ENCODE measurements at places on chromosomes 2 and 18. TPM values are rescaled to one million over a fixed set of nuclear protein-coding genes. Genes with fewer than 3 reads are reported as not detected.

DNA sequence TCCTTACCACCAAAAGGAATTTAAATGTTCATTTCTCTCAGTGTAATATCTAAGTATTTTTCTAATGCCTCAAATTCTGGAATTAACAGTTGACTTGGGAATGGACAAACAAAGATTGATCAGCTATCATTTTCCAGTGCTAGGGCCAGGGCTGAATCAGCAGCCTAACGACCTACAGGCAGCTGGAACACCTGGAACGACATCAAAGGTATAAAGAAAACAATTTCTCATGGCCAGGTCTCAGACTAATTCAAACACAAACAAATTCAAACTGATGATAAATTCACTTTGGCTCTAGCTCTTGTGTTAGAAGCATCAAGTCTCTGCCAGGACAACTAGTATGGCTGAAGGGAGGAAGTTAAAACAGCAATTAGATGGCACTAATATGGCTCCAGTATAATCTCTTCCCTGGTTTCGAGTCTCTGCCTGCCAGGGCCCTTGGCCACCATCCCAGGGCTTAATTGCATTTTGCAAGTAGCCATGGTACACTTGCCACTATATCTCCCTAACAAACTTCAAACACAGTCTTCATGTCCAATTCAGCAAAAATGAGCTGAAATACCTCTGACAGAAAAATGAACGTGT, 70.2 kb upstream of the FSHR start:
- no peak for DNase-seq

GRCh38 chr2:235513984-235514626, 20.3 kb downstream of the AGAP1 start:
- DNase-seq: no peak

- no peak for DNase-seq
Measured at GRCh38 chr2:105399207-105399861, 483 bp upstream of the FHL2 start.

DNA sequence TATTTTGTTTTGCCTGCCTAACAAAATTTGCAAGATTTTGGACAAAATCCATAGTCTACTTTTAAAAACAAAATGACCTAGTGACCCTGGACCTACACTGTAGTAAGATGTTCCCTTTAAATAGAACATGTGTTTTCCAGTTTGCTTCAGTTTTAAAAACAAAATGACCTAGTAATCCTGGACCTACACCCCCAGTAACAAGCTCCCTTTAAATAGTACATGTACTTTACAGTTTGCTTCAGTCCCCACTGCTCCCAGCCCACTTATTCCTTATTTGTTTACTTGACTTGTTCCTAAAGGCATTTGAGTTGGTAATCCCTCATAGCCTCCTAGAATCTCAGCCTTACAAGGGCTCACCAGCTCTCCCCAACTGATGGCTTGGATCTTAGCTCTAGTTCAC, 34.5 kb upstream of the HTR2B start:
- no peak for DNase-seq

The APLF gene
- total RNA-seq: 0.58 TPM

The ABCG5 gene
- total RNA-seq: not detected

The RAX gene
- not detected for total RNA-seq

DNA sequence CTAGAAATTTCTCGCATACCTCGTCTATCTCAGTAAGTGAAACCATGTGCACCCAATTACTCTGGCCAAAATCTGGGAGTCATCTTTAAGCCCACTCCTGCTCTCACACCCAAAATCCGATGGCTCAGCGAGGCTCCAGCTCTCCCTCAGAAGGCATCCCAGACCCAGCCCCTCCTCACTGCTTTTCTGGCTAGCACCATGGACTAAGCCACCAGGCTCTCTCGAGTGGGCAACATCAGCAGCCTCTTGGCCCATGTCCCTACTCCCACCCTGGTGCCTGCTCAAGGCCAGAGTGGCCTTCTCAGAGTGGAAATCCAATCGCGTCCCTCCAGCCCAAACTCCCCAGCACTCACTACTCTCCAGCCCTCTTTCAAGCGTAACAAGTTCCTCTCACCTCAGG, 27.2 kb downstream of the TNS1 start:
- DNase-seq: no peak

DNA sequence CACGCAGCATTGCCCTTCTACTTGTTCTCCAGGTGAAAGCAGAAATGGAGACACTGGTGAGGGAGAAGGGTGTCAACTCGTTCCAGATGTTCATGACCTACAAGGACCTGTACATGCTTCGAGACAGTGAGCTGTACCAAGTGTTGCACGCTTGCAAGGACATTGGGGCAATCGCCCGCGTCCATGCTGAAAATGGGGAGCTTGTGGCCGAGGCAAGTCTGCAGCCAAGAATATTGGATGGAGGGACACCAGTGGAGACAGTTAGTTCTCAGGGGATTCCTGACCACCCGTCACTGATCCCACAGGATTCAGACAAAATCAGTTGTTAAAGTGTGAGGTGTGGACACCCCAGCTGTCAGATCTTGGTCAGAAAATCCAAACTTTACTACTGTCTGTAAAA, 43.2 kb upstream of the MAPRE3 start:
- no peak for DNase-seq

DNA sequence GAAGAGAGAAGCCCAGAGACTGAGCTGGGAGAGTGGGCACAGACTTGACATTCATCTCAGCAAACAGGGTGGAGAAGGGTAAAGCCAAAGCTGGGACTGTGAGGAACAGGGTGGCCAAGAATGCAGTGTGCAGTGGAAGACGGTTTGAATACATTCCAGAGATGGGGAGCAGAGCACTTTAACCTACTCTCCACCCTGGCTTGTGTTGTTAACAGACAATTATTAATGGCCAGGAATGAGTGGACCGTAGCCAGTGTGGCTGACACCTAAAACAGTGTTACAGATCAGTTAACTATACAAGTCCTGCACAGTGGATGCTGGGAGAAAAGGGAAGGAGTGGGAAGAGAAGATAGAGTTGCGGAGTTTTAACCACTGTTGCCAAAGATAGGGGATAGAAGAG, 7.4 kb upstream of the NAB1 start:
- no peak for DNase-seq

- no peak for DNase-seq
Measured at GRCh38 chr2:236195726-236196125, 27.5 kb upstream of the GBX2 start.

DNA sequence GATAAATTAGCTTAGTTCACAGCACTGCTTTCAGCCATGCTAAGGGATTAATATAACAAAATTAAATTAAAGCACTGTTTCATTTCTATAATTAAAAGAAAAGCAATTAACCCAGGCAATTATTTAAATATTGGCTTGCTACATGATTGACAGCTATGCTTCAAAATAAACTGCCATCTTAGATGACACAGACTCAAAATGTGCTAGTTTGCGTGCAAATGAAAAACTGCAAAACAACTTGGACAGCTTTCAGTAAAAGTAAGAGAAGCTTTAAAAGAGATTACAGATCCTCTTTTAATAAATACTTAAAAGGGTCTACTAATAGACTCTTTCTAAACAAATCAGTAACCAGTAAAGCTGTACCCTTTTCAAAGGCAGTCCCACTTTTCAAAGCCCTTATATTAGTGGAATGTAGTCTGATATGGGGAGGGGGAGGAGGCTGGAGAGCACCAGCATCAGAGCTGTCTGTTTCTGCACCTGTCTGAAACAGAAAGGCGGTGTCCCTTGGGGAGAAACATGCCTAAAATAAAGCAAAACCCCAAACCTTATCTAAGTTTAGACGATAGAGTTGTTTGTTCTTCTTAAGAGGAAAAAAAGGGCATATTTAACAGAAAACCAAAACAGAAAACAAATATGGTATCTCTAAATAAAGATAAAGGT, 20.8 kb downstream of the EIF2AK3 start:
- DNase-seq: no peak

- DNase-seq: no peak
Measured at GRCh38 chr18:11104307-11104706, 45.1 kb downstream of the PIEZO2 start.

The CDH20 gene
- total RNA-seq: not detected

DNA sequence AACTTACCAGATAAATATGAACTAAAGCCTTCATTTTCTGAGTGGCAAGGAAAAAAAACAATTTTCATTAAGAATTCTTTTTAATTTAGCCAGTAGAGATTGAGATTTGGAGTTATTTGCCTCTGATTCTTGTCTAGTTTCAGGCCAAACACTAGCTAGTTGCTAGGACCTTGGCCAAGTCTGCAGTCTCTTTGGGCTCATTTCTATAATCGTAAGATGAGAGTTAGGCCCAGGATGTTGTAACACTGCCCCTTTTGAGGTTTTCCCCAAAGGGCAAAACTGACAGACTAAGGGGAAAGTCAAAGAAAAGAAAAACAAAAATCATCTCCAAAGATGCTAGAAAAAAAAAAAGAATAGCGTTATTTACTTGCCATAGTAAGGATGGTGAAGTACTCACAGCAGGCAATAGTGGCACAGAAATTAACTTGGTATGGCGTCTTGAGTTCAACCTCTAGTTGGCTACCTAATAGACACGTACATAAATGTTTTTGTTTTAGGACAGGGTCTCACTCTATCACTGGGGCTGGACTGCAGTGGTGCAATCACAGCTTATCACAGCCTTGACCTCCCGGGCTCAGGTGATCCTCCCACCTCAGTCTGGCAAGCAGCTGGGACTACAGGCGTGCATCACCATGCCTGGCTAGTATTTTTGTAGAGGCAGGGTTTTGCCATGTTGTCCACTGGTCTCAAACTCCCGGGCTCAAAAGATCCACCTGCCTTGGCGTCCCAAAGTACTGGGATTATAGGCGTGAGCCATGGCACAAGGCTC, 23.0 kb upstream of the ADAM17 start:
- DNase-seq: no peak

GRCh38 chr2:216064014-216064630, 17.5 kb downstream of the PECR start:
- peak; percentile 20 for DNase-seq

GRCh38 chr2:16155366-16155765, 215.0 kb downstream of the MYCN start:
- no peak for DNase-seq

DNA sequence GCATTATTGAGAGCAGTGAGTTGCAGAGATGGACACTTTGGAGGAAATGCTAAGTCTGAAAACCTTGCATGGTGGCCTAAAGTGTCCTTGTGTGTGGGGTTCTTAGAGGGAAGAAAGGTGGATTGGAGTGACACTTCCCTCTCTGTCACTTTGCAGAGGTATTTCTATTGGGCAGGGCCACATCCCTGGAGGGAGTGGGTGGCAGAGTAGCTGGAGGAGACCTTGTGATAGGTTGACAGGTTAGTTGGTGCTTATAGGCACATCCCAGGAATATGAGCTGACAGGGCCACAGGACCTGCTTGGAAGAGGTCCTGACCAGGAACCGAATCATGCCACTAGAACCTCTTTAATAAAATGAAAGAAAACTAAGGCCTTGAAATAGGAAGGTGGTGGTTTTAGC, 972 bp upstream of the IGFBP5 start:
- no peak for DNase-seq

The ASB18 gene
- total RNA-seq: not detected

The TMEM185B gene
- 47.9 TPM for total RNA-seq

The TUBA4B gene
- not detected for total RNA-seq

The NEU2 gene
- 0.24 TPM for total RNA-seq

GRCh38 chr2:61288070-61288841, 126.3 kb downstream of the C2orf74 start:
- no peak for DNase-seq

The CCDC74B gene
- total RNA-seq: 0.85 TPM

The VWA3B gene
- total RNA-seq: not detected

The MTCL1 gene
- 20.5 TPM for total RNA-seq

DNA sequence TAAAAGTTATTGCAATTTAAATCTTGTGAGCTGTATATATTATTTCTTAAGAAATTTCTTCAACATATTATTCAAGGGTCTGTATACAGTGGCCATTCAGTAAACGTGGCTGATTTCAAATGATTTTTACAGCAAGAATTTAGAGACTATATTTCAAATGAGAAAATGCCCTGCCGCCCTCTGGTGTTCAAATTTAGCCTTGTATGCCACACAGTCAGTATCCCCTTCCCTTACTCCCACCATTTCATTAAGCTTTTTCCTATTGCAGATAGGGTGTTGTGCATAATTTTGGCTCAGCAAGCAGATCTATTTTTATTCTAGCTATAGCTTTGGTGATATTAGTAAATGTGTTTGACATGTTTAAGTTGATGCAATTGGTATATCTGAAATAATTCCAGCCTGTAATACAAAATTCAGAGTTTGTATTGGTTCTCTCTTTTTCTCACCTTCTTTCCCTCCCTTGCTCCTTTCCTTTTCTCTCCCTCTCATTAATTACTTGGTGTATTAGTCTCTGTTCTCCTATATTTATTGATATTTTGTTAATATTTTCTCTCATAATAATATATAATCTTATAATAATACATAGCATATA, 22.8 kb upstream of the SCN7A start:
- peak; percentile 31 for DNase-seq

- no peak for DNase-seq
Measured at GRCh38 chr2:126699716-126700581, 44.0 kb downstream of the GYPC start.

- DNase-seq: no peak
Measured at GRCh38 chr2:148721991-148722777, 77.6 kb downstream of the EPC2 start.

DNA sequence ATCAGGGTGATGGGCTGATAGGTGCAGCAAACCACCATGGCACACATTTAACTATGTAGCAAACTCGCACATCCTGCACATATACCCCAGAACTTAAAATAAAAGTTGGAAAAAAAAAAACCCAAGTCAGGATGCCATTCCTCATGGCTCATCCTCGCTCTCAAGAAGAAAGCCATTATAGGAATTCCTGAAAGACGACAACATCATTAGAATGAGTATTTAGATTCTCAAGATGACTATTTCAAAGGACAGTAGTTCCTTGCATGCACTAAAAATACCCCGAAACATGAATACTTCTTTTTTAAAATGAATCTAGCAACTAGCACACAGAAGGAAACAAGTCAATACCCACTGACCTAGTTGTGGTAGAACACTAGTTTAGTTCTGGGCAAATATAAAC, 285.8 kb upstream of the REV1 start:
- peak; percentile 65 for DNase-seq

DNA sequence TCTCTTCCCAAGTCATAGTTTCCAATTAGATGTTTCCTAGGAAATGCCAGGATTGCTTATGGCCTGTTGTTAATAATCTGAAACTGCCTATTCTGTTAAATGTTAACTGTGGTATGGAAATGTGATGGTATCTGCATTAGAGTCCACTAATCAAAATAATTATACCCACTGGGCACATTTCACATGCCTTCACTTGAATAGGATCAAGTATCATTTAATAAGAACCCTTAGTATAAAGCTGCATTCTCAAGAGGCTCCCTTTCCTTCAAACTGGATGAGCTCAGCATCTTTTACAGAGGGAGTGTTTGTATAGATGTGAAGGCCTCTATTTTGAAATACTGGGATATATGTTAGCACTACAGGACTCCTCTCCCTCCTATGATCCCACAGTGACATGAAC, 477.2 kb upstream of the VRK2 start:
- no peak for DNase-seq

DNA sequence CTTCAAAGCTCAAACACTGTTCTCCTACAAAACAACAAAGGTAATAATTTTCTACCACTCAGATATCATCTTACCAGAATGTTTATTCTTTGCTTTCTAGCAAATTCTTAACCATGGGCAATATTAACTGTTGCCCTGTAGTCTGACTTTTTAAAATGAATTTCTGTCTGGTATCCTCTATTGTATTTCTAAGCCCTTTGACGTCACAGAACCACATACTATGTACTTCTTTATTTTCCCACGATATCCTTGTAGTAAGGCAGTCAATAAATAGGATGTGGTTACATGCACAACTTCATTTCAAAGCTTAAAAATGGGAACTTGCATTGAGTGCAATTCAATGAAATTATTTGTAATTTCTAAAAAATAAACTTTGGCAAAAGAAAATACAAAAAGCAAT, 58.7 kb downstream of the THADA start:
- no peak for DNase-seq

The AMMECR1L gene
- 12.3 TPM for total RNA-seq

All from HT1080 (cell line).